ENCODE measurements at places on chromosomes 7 and 10.
A peak's percentile ranks its signal among the peaks of the same experiment; 100 is the strongest.

DNA sequence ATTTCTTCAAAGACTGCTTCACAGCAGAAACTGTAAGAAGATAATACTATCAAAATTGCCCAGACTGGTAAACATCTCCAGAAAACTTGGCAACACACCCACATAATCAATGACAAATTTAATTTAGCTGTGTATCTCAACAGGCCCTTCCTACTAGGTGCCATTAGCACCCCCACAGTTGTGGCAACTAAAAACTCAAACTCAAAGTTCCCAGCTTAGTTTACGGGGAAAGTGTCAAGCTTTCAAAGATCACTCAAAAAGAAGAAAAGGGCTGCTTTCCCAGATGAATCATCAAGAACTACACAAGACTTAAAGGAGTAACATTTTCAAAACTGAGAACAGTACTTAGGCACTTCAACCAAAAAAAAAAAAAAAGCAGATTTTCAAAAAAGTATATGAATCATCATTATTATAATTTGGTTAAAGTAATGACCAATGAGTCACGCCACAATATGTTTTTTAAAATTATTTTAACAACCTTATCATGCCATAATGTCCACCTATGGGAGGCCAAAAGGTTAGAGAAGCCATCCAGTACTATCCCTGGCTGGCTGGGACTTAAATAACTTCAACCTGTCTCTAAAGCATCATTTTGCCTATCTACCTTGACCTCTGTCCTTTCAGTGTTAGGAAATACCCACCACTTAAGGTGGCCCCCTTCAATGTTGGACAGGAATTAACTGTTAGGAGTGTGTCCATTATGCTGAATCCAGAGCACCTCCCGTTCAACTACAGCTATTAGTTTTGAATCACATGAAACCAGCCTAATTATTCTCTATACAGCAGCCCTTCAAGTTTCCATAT is 90.8 kb downstream of the ZFAND4 start:
- H3K36me3 ChIP-seq: no peaks in the 10 kb centered on the region
- no peak overlapping the region for H3K27ac ChIP-seq

- H3K4me3 ChIP-seq: no peak overlapping the region
- H3K36me3 ChIP-seq: peaks cover 42% of the 10 kb centered on the region
- no peak overlapping the region for H3K27ac ChIP-seq
- H3K4me1 ChIP-seq: peaks cover 5% of the 10 kb centered on the region
- H3K27me3 ChIP-seq: no peaks in the 10 kb centered on the region
These were observed 25.2 kb downstream of the NUB1 start for GRCh38 chr7:151366880-151367222.

DNA sequence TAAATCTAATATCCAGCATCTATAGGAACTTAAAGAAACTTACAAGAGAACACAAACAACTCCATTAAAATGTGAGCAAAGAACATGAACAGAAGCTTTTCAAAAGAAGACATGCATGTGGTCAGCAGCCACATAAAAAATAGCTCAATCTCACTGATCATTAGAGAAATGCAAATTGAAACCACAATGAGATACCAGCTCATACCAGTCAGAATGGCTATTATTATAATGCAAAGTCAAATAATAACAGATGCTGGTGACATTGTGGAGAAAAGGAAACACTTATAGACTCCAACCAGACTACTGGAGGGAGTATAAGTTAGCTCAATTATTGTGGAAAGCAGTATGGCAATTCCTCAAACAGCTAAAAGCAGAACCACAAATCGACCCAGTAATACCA is 1314.5 kb downstream of the XPNPEP1 start:
- H3K4me3 ChIP-seq: no peak overlapping the region
- no peaks in the 10 kb centered on the region for H3K27me3 ChIP-seq
- DNase-seq: no peak
- no peaks in the 10 kb centered on the region for H3K4me1 ChIP-seq
- H3K27ac ChIP-seq: no peak overlapping the region

DNA sequence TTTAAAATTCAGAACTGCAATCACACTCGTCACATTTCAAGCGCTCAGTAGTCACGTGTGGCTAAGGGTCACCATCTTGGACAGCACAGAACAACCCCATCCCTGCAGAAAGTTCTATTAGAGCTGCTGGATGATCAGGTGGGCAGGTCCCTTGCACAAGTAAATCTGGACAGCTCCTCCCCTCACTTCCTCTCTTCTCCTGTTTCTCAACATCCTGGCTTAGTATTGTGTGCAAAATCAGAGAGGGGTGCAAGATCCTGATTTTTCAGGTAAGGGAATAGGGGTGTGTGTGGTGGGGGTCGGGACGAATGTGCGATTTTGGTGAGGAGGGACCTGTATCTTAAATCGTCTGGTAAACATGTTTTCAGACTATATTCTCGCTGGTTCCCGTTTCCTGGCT is at the start of gene GIMAP4:
Gene GIMAP4 (plus strand): TSS at position 222 of the 400 bp plus-strand sequence. CDS start 2,512 bp downstream, outside the sequence.
- H3K27me3 ChIP-seq: no peaks in the 10 kb centered on the region
- peak within 1 kb of the TSS; percentile 39 for H3K4me3 ChIP-seq
- H3K4me1 ChIP-seq: peaks cover 15% of the 10 kb centered on the region

- H3K4me3 ChIP-seq: no peak overlapping the region
- no peaks in the 10 kb centered on the region for H3K27me3 ChIP-seq
- H3K4me1 ChIP-seq: no peaks in the 10 kb centered on the region
- no peaks in the 10 kb centered on the region for H3K36me3 ChIP-seq
- no peak overlapping the region for H3K27ac ChIP-seq
These were observed 141.5 kb downstream of the LRRN3 start for GRCh38 chr7:111232249-111233084.

- no peak overlapping the region for H3K4me3 ChIP-seq
- no peaks in the 10 kb centered on the region for H3K36me3 ChIP-seq
- H3K4me1 ChIP-seq: peaks cover 4% of the 10 kb centered on the region
These were observed 442.6 kb downstream of the GFRA1 start for GRCh38 chr10:115830265-115830970.

DNA sequence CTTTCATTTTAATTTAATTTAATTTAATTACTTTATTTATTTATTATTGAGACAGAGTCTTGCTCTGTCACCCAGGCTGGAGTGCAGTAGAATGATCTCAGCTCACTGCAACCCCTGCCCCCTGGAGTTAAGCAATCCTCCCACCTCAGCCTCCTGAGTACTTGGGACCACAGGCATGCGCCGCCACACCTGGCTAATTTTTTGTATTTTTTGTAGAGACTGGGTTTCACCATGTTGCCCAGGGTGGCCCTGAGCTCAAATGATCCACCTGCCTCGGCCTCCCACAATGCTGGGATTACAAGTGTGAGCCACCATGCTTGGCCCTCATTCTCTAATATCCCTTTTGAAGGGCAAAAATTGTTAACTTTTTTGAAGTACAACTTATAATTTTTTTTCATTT is 92.9 kb downstream of the XRCC2 start:
- no peaks in the 10 kb centered on the region for H3K4me1 ChIP-seq
- no peaks in the 10 kb centered on the region for H3K36me3 ChIP-seq
- H3K4me3 ChIP-seq: no peak overlapping the region
- no peak for DNase-seq

DNA sequence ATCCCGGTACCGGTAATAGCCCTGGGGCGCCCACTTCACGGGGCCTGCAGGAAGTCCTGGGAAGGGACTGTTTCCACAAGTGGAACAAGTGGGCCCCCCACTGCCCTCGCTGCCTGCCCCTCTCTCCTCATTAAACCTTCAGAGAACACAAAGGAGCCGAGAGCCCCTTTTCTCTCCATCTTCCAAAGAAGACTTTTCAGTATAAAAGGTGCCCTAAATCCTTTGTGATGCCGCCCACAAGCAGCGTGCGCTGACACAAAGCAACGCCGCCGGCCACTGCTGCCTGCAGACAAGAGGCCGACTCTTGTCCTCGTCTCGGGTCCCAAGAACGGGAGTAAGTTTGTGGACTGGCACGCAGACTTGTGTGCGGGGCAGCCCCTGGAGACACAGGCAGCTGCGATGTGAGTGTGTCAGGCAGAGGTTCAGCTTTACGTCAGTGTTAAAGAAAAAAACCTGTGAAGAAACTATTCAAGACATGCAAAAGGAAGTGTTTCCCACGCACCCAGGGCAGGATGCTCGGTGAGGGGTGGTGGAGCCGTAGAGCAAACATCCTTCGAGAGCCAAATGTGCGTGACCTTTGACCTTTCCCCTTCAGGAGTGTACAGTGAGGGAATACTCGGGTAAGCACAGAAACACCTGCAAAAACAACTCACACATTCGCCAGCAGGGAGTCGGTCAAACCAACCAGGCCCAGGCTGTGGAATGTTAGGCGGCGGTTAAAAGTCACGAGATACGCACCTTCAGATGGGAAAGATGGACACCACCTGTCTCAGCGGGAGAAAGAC is 118.2 kb downstream of the VIPR2 start:
- H3K4me3 ChIP-seq: no peak overlapping the region
- no peaks in the 10 kb centered on the region for H3K36me3 ChIP-seq
- H3K27me3 ChIP-seq: peaks cover 11% of the 10 kb centered on the region

DNA sequence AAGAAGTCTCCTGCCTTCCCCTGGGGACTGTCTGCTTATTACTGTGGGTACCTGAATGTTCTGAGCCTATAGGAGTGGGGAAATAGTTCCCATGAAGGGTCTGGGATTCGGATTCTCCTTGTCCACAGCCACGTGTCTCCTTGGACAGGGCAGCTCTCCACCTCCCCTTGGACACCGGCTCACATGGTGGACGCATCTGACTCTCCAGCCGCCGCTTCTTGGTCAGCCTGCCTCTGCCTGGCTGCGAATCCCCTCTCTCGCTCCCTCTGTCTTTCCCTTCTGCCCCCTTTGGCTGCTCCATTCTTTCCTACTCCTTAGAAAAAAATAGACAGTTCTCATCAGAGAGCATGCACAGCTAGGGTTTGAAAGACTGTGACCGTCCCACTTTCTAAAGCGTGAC is 46.9 kb downstream of the JAKMIP3 start:
- no peaks in the 10 kb centered on the region for H3K4me1 ChIP-seq
- no peaks in the 10 kb centered on the region for H3K27me3 ChIP-seq
- no peaks in the 10 kb centered on the region for H3K36me3 ChIP-seq
- H3K27ac ChIP-seq: no peak overlapping the region
- DNase-seq: peak; percentile 70

GRCh38 chr7:18724318-18724717 is 228.8 kb downstream of the HDAC9 start:
- H3K4me3 ChIP-seq: no peak overlapping the region
- H3K27me3 ChIP-seq: no peaks in the 10 kb centered on the region
- no peaks in the 10 kb centered on the region for H3K4me1 ChIP-seq
- no peaks in the 10 kb centered on the region for H3K36me3 ChIP-seq
- H3K27ac ChIP-seq: no peak overlapping the region
- no peak for DNase-seq

DNA sequence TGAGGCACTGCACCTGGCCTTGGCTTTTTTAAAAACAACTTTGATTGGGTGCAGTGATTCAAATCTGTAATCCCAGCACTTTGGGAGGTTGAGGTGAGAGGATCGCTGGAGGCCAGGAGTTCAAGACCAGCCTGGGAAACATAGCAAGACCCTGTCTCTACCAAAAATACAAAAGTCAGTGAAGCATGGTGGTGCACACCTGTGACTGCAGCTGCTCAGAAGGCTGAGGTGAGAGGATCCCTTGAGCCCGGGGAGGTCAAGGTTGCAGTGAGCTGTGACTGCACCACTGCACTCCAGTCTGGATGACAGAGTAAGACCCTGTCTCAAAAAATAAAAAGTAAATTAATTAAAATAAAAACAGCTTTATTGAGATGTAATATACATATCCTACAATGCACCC is 84.9 kb downstream of the NPTX2 start:
- H3K36me3 ChIP-seq: no peaks in the 10 kb centered on the region
- H3K27me3 ChIP-seq: peaks cover 5% of the 10 kb centered on the region
- no peak overlapping the region for H3K4me3 ChIP-seq
- H3K27ac ChIP-seq: no peak overlapping the region
- no peak for DNase-seq
- H3K4me1 ChIP-seq: no peaks in the 10 kb centered on the region

DNA sequence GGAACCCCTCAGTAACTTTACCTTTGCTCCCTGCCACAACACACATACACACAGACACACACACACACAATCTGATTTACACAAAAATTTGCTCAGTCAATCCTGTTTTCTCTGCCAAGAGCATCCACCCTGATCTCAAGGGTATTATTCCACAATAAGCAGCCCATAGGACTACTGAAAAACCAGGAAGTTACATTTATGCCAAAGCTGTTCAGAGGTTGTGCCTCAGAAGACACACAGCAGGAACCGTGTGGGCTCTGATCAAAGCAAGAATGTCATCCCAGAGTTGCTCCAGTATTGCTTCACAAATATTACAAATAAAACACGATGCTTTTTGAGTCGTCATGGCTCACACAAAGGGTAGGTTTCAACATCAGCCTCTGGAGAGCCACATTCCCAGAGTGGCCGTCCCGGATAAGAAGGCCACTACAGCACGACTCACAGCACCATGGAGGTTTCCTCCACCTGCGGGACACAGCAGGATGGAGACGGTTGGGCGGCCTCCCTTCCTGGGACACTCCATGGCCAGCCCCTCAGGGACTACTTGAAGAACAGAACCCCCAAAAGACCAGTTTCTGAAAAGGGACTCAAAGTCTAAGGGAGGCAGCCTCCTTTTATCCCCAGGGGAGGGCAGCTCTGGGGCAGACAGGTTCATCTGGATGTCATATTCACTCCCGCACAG is 1.6 kb downstream of the AIFM2 start:
- no peaks in the 10 kb centered on the region for H3K27me3 ChIP-seq
- peaks cover 26% of the 10 kb centered on the region for H3K4me1 ChIP-seq
- peak; percentile 72 for DNase-seq
- H3K36me3 ChIP-seq: no peaks in the 10 kb centered on the region
- peak overlapping the region; percentile 68 for H3K4me3 ChIP-seq
- H3K27ac ChIP-seq: peak overlapping the region; percentile 41

DNA sequence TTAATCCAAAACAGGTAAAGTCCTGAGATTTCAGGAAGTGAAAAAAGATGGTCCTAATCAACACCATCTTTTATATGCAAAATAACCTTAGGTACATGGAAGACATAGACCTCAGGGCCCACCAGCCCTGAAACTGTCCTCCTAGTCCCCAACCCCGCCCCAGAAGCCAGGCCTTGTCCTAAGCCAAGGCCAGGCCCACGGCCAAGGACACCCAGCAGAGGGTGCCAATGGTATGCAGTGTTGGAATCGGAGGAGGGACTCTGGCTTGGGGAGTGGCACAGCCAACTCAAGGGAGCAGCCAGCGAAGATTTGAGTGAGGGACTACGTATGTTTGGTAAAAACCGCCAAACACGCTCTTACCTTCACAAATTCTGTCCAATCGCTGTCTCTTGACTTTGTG is 96.7 kb downstream of the ZRANB1 start:
- H3K27me3 ChIP-seq: no peaks in the 10 kb centered on the region
- no peak overlapping the region for H3K27ac ChIP-seq
- no peak for DNase-seq

DNA sequence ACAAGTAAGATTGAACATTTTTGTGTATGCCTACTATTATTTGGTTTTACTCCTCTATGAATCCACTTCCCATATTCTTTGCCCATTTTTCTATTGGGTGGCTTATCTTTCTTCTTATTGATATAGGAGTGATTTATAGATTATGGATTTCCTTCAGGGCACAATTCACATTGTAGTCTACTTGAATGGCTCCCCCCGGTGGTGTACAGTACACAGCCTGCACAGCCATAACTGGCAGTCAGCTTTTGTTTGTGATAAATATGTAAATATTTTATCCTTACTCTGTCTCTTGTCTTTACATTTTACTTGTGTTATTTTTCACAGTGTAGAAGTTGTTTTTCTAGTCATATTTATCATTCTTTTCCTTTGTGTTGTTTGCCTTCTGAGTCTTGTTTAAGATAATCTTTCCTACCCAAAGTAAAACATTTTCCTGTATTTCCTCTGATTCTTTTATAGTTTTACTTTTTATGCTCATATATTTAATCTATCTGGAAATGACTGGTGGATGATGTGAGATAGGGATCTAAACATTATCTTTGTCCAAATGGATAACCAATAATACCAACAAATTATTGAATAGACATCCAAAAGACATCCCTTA is 23.9 kb upstream of the CALD1 start:
- no peak for DNase-seq
- H3K36me3 ChIP-seq: no peaks in the 10 kb centered on the region
- no peak overlapping the region for H3K4me3 ChIP-seq
- H3K27me3 ChIP-seq: no peaks in the 10 kb centered on the region
- H3K4me1 ChIP-seq: peaks cover 16% of the 10 kb centered on the region
